ENCODE measurements at places on chromosomes 5 and 9.

- peak; percentile 58 for DNase-seq
These were observed 74.7 kb upstream of the SPIN1 start for GRCh38 chr9:88313364-88314220.

DNA sequence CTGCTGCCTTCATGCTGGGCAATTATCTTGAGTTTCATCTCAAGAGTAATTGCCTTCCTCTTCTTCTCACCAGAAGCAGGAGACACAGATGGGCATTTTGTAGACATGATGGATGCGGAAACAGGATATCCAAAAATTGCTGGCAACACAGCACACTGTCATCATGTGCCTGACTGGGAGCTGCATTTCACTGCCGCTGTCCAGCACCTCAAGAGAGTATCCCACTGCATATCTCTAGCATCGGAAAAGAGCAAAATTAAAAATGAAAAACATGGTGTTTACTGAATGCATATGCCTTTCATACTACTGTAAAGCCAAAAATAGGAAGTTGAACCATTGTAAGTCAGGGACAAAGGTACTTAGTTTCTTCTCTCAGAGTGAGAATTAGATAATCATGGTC, 210.7 kb downstream of the MAN2A1 start:
- DNase-seq = no peak

DNA sequence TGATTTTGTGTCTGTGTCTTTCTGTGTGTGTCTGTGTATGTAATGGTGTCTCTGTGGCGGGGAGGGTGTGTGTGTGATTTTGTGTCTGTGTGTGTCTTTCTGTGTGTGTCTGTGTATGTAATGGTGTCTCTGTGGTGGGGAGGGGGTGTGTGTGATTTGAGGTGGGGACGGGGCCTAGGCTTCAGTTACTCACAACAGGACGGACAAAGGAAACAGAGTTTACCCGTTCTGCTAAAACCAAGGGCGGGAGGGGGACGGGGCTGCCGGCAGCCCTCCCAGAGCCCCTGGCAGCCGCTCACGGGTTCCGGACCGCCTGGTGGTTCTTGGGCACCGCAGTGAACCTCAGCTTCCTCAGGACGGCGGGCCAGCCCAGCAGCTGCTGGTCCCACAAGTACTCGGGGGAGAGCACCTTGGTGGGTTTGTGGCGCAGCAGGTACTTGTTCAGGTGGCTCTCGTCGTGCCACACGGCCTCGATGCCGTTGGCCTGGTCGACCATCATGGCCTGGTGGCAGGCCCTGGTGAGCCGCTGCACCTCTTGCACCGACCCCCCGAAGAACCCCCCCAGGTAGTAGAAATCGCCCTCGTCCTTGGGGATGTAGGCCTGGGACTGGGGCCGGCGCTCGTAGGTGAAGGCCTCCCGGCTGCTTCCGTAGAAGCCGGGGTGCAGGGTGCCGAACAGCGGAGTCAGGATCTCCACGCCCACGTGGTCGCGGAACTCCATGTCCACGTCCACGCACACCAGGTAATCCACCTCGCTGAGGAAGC, 19.4 kb downstream of the ABO start:
- DNase-seq = no peak

GRCh38 chr9:124258607-124259157, 933 bp downstream of the NEK6 start:
- peak; percentile 16 for DNase-seq

GRCh38 chr5:17235731-17236330, 18.4 kb downstream of the BASP1 start:
- no peak for DNase-seq

DNA sequence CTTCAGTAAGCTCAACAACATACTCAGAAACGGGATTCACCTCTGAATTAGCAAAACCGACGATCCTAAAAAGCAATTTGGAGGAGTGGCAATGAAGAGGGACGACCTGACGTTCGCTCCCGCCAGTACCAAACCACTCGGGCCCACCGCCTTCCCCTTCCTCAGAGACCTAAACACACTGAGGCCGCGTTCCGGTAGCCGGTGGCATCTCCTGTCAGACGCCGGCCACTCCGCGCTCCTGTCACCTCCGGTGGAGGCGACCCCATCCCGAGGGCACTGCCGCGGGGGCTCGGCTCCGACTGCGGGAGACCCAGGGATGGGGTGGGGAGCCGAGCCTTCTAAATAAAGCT, 617 bp downstream of the PPP6C start:
- DNase-seq = peak; percentile 25

GRCh38 chr5:37739817-37740261, 100.0 kb downstream of the GDNF start:
- no peak for DNase-seq

- DNase-seq = no peak
These were observed 88.7 kb upstream of the FAM169A start for GRCh38 chr5:74954919-74955318.

GRCh38 chr5:61701877-61702602, 370.0 kb downstream of the ZSWIM6 start:
- DNase-seq = no peak

- no peak for DNase-seq
These were observed 29.5 kb downstream of the CCNH start for GRCh38 chr5:87383216-87383615.

GRCh38 chr5:112310746-112311145, 108.3 kb downstream of the EPB41L4A start:
- DNase-seq = no peak

GRCh38 chr5:4640795-4641194, 499.3 kb upstream of the ADAMTS16 start:
- no peak for DNase-seq

- no peak for DNase-seq
These were observed 714 bp upstream of the ZNF608 start for GRCh38 chr5:124746916-124747790.

- no peak for DNase-seq
These were observed 4.6 kb upstream of the TERT start for GRCh38 chr5:1299511-1299850.

- DNase-seq = no peak
These were observed 76.9 kb downstream of the ST8SIA4 start for GRCh38 chr5:100826133-100826532.

- no peak for DNase-seq
These were observed 1284.1 kb upstream of the ACO1 start for GRCh38 chr9:31100311-31100710.

DNA sequence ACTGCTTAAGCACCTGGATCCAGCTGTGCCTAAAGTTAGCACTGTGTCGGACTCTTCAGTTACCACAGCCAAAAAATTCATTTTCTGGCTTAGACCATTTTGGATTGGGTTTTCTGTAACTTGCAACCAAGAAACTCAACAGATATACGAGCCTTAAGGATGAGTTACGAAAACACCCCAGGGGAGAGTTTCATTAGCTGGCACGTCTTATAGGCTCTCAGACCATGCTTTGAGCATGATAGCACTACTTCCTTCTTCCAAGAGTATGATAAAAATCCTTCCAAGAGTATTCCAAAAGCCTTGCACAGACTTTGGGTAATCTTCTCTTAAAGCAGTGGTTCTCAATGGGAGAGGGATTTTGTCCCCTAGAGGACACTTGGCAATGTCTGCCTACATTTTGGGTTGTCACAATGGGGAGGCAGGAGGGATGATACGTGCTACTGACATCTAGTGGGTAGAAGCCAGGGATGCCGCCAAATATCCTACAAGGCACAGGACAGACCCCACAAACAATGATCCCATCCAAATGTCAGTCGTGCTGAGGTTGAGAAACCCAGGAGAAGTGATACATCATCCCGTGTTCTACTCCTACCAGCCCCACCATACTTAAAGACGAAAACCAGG, 64.8 kb downstream of the SMIM23 start:
- DNase-seq = no peak
